Skeletal muscle cell (primary cell): ENCODE measurements at places on chromosomes 5 and 9.

DNA sequence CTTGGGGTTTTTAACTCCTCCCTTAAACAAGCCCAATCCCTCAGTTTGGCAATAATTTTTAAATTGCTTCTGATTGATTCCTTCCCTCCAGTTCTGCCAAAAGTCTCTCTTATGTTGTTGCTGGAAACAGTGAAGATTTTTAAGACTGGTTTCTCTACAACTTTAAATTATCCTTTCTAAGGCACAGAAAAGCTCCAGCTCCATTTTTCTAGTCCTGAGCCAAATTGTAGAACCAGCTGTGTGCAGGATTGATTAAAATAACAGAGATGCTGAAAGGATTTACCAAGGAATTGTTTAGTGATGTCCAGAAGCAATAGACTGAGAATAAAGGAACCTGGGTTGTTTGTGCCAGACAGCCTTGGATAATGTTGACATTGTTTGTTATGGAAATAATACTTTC is 111.3 kb downstream of the NUDT12 start:
- DNase-seq: no peak

GRCh38 chr5:105475401-105475800 is 1912.8 kb upstream of the NUDT12 start:
- no peak for DNase-seq

DNA sequence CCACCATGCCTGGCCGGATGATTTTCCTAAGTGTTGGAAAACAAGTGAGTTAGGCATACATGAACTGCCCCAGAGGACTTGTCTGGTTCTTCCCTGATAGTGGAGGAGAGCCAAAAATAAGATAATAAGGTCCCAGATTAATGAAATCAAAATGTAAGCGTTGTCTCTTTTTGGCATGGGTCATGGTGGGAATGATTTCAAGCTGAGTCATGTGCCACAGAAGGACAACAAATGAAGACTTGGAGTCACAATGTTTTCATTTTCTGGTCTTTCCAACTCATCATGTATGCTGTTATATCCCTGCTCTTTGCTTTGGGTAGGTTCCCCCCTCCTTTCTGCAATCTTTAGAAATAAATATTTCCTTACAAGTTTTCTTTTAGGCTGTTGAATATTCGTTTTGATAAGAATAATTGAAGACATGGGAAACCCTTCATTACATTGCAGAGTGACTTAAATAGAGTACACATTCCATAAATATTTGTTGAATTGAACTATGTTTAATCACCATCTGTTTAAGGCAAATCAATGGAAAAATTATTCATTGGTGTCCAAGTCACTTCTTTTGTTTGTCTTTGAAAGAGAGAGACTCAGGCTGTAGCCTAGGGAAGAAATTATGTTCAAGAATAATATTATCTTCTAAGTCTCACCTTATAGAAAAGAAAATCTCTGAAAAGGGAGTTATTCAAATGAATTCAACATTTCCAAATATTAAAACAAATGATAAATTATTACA is 196.3 kb downstream of the CSNK1G3 start:
- DNase-seq: peak; percentile 94

DNA sequence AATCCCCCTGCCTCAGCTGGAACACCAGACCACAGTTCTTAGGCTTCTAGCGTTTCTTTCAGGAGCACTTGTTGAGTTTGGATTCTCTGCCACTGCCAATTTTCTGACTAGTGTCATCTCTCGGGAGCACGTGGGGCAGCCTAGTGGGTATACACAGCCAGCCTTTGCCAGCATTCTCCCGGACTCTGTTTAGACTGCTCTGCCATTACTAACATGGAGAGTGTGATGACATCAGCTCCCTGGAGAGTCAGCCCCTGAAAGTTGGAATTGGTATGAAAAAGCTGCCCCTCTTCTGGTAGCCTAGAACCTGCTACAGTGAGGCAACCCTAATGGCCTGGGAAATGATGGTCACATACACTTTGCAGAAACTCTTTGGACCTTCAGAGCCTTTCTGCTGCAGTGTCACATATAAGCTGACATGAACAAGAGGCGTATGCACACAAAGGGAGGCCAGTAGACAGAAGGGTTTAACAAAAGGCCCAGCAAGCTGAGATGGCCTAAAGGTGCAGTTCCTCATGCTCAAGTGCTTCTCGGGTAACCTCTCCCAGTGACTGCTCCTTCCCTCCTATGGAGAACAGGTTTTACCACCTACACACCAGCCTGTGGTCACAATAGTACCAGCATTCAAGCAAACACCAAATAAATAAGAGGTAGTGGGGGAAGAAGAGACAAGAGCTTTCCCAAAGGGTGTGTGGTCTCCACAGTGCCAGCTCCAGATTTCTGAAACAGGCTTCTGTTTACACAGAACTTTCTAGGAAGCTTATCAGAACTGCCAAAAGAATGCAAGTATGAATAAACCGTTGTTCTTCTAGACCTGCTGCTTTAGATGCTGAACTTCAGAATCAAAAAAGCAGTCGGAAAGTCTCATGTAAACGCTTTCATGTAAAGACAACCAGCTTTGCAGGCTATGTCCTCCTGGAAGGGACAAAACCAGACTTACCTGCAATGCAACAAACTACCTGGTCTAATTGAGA is 16.5 kb downstream of the SPACA9 start:
- no peak for DNase-seq
